ENCODE measurements at places on chromosomes 6 and 20. TPM values are rescaled to one million over a fixed set of nuclear protein-coding genes. Genes with fewer than 3 reads are reported as not detected.
A peak's percentile ranks its signal among the peaks of the same experiment; 100 is the strongest.

DNA sequence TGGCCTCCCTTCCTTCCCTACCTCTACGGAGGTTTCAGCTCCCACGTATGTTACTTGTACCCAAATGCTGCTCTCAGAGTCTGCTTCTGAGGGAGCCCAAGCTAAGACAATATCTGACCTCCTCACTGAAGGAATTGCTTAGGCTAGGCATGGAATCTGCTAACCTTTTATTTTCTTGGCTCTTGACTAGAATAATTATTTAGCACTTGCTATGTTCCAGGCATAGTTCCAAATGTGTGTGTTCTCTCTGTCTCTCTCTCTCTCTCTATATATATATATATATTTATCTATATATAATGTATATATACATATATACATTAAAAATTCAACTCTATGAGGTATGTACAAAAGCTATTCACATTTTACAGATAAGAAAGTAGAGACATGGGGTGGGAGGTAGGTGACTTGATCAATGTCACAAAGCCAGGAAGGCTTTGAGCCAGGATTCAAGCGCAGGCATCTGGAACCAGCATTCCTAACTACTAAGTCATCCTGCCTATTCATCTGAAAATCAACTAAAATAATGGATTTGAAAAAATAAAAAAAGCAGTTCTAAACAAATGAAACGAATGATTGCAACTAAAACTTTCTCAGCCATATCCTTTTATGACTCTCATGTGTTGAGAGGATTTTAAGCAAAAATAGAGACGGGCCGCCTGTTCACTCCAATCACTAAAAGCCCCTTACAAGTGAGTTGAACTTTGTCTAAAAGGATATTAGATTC lies 189.7 kb upstream of the JAG1 start:
- DNase-seq, result peak; percentile 30

- no peak for DNase-seq
These were observed 17.8 kb downstream of the ADGRF4 start for GRCh38 chr6:47716207-47716606.

GRCh38 chr20:38414769-38415450 lies 20.2 kb downstream of the SNHG17 start:
- no peak for DNase-seq

Gene SLC52A3
- total RNA-seq, result 1.9 TPM

Gene MYCT1
- 15.3 TPM for total RNA-seq

DNA sequence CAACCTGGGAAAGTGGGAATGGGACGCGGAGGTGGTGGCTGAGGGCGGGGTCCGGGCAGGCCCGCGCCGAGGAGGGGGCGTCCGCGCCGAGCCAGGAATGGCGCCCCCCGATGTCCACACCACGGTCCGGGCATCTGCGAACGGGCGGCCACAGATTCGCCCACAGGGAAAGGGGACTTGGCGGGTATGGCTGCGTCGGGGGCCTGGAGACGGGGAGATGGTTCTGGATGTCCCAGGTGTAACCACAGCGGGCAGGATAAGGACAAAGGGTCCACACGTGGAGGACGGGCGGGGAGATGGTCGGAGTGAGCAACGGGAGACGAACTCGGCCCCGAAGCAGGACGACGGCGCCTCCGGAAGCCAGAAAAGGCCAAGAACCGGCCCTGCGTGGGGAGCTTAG lies 124.6 kb downstream of the WDR27 start:
- DNase-seq, result no peak

GRCh38 chr6:20954315-20954714 lies 420.1 kb downstream of the CDKAL1 start:
- DNase-seq, result no peak

Gene TRIM31
- not detected for total RNA-seq

Gene BPI
- total RNA-seq, result not detected

Gene MAS1
- not detected for total RNA-seq

GRCh38 chr6:11586536-11586935 lies 49.0 kb downstream of the TMEM170B start:
- no peak for DNase-seq

DNA sequence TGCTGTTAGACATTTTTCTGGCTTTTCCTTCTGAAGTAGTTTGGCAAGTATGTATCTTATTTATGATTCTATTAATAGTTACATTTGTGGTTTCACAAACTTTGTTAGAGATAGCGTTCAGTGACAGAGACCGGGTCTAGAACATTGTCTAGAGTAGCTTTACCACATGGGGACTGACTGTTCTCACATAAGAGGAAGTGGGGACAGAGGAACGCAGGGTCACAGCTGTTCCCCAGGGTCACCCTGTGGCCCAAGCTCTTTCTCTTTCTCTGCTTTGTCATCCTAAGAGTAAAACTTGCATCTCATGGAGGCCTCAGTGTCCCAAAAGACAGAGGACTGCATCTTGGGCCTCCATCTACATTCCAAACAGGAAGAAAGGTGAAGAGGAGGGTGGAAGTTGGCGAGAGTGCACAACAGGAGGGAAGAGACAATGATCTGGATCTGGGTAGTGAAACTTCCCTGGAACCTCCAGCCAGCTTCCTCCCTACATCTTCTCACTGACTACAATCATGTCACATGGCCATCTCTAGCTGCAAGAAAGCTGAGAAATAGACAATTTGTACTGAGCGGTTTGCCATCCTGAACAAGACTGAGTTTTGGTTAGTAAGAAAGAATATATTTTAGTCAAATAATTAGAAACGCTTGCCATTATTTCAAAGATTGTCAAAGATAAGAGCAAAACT lies 645.8 kb upstream of the ARID1B start:
- no peak for DNase-seq

DNA sequence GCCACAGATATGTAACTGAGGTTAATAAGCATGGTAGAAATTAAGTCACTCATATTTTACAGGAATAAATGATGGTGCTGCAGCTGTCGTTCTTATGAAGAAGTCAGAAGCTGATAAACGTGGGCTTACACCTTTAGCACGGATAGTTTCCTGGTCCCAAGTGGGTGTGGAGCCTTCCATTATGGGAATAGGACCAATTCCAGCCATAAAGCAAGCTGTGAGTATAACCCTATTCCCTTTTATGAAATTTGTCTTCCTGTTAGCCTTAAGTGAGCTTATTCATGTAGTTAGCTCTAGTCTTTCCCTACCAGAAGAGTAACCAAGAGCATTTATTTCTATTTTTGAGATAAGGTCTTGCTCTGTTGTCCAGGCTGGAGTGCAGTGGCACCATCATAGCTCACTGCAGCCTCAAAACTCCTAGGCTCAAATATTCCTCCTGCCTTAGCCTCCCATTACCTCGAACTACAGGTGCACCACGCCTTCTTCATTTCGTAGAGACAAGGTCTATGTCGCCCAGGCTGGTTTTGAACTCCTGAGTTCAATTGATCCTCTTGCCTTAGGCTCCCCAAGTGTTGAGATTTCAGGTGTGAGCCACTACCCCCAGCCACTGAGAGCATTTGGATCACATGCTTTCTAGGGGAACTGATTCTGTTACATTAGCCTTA lies 12.0 kb downstream of the TCP1 start:
- DNase-seq, result no peak

- DNase-seq, result no peak
These were observed 36.9 kb downstream of the APCDD1L start for GRCh38 chr20:58478141-58478805.

- no peak for DNase-seq
These were observed 69.3 kb downstream of the EYA2 start for GRCh38 chr20:46963758-46964617.

DNA sequence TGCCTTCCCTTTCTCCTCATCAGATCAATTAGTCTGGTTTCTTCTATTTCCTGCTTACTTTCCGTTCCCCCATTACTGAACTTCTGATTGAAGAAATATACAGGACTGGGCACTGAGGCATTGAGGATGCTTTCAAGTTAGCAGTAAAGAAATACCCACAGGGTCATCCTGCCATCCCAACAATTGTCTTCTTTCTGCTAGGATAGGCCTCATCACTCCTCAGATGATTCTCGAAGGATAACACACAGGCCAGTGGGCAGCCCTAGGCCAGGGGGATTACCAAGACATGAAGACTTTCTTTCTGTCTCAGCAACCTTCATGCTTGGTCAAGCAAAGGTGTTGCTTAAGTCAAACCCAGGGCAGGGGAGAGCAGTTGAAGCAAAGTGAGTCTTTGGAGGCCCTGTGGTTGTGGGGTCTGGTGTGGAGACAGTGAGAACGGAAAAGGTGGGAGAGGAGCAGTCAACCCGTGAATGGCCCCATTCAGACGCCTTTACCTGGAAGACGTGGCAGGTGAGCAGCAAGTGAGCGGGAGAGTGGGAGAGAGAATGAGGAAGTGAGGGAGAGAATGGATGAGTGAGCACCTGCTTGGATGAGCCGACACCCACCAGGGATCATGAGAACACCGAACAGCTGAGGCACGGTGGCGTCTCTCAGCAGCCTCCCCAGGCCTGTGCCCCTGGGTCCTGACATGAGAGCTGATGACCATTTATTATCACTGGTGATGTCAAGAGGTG lies 462.9 kb downstream of the PREX1 start:
- DNase-seq, result no peak

DNA sequence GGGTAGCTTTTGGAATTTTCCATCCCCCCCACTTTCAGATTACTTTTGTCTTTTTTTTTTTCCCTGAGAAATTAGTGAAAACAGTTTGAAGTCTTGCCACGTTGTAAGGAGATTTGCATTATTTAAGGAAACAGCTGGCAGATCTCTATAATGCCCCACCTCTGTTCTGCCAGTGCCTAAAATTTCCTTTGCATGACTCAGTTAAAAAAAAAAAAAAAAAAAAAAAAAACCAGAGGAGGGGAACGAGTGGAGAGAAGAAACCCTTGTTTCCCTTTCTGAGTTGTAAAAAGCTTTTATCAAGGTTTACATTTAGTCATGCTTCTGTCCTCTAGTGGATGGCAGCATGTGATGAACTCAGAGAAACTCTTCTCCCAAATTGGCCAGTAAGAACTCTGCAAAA lies 33.5 kb downstream of the CARMIL1 start:
- DNase-seq, result no peak

DNA sequence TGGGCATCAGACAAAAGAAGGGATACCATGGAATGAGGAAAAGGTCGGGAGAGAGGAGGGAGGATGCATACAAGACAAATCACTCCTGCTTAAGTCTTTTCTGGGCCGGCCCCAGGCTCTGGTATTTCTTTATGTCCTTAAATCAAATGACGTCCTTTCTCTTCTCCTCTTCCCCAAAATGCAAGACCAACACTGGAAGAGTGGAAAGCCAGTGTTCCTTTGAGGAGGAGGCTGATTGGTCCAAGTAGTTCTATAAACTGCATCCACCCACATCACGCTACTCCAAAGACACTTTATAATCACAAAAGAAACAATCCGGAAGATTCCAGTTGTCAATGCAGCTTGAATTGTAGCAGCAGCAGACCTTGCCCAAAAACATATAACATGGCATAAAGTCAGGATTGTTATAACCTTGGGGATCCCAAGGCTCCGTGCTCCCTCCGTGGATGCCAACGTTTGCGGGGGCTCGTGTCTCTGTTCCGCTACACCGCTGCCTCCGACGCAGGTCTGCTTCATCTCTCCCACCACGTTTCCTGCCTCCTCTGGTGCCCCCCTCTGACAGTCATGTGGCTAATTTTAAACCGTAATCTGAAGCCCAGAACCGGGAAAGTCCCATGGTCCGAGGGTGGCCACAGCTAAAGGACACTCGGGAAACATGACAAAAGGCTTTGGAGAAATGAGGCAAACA lies 47.1 kb downstream of the MCUR1 start:
- peak; percentile 63 for DNase-seq

Gene EYA2
- 1.4 TPM for total RNA-seq

- DNase-seq, result no peak
These were observed 156.7 kb upstream of the TENT5A start for GRCh38 chr6:81909162-81909561.

- DNase-seq, result no peak
These were observed 160.0 kb upstream of the RALGAPA2 start for GRCh38 chr20:20872428-20872827.

GRCh38 chr6:93416571-93417420 lies 2.6 kb downstream of the EPHA7 start:
- DNase-seq, result peak; percentile 62

DNA sequence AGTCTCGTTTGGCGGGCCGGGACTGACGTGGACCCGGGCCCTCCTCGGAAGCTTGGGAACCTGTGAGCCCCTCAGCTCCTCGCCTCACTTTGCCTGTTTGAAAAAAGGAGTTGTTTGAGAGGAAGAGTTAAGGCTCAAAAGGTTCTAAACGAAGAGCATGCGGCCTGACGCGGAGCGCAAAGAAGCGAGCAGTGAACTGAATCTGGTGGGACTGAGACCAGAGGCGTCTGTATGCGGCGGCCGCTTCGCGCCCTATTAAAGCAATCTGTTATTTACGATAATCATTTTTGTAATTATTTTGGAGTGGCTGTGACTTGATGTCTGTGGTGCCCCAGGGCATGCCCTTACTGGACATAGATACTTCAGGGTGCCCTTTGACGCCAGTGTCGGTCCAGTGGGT lies 3.3 kb upstream of the TFAP2C start:
- DNase-seq, result no peak

DNA sequence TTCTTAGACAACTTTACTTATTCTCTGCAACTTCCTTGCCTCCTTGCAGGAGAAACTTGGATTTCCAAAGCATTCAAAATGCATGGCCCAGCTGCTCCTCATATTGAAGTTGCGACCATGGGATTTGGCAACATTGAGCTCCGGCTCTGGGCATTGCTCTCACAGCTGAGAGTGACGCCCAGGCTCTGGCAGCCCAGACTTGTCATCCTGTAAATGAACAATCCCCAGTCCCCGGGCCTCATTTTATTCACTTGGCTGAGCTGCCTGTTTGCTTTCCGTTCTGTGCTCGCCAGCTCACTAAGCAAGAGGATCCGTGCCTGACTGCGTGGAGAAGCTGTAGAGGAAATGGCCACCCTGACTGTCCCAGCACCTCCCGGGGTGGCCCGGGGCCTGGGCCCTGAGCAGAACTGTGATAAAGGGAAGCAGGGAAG lies 119.5 kb upstream of the CD93 start:
- DNase-seq, result peak; percentile 83

- no peak for DNase-seq
These were observed 30.3 kb downstream of the LRFN2 start for GRCh38 chr6:40556881-40557280.

DNA sequence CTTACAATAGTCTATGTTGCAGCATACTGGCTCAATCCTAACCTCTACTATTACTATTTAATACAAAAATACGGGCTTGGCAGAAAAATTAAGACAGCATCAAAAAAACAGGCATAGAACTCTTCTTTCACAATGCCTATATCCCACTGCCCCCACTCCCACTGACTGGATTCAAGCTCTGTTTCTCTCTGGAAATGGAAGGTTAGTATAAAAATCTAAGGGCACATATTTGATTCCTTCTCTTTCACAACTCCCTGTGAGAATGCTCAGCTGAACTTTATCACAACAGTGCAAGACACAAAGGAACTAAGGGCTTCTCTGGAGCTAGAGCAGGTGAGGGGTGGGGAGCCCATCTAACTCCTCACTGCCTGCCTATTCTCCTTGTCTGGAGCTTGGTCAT lies 258.4 kb upstream of the FAM83B start:
- DNase-seq, result no peak

Gene MDFI
- 1.3 TPM for total RNA-seq

DNA sequence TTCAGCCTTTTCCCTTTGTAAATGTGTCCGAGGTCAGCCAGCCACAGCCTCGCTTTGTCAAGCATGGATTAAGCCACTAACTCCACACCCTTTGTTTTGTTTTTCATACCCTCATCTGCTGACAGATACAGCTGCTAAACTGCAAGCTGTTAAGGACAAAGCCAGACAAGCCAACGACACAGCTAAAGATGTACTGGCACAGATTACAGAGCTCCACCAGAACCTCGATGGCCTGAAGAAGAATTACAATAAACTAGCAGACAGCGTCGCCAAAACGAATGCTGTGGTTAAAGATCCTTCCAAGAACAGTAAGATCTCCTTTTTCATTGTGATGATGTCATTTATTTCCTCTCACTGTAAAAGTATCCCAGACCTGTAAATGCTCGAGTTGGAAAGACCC lies 269.3 kb downstream of the ARHGAP18 start:
- DNase-seq, result peak; percentile 37

Gene RBBP8NL
- total RNA-seq, result not detected

Gene CAGE1
- total RNA-seq, result not detected
